ENCODE measurements at places on chromosomes 1 and 21.

- no peak for DNase-seq
These were observed 107.0 kb downstream of the PRDM16 start for GRCh38 chr1:3176028-3176427.

DNA sequence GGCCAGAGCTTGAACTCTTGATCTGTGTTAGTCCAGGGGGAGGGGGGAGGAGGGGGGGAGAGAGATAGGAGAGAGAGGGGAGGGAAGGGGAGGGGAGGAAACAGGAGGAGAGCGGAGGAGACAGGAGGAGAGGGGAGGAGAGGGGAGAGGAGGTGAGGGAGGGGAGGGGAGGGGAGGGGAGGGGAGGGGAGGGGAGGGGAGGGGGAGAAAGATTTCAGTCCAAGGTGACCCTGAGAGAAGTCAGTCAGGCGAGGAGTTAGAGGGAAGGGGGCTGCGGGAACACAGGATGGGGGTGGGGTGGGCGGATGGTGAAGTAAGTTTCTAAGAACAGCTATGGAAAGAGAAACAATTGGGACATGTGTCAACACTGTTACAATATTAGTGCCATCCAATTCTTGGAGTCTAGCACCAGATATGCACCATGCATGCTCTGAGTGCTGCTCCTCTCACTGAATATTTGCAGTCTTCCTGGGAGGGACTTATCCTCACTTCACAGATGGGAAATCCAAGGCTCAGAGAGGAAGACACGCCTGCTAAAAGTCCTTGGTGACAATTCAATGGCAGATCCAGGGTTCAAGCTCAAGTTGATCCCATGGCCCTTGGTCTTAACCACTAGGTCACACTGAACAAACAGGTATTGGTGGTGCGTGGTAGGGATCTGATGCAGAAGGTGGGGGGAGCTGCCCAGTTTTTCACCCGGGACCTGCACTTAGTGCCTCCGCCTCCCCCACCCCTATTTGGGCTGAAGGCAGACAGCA, 42.5 kb upstream of the ECE1 start:
- DNase-seq: no peak

GRCh38 chr1:218983848-218984247, 189.8 kb upstream of the LYPLAL1 start:
- no peak for DNase-seq

DNA sequence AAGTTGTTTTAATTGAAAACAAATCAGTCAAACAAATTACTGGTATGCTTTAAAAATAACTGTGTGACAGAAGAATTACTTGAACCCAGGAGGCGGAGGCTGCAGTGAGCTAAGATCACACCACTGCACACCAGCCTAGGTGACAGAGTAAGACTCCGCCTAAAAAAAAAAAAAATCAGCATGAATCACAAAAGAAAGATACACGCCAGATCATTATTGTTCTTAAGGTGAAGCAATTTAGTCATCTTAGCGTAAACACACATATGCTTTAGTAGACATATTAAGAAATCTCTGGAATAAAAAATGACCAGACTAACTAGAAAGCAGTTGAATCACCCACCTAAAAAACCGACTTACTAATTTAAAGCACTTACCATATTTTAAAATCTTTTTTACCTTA, 20.2 kb downstream of the RERE start:
- DNase-seq: no peak

DNA sequence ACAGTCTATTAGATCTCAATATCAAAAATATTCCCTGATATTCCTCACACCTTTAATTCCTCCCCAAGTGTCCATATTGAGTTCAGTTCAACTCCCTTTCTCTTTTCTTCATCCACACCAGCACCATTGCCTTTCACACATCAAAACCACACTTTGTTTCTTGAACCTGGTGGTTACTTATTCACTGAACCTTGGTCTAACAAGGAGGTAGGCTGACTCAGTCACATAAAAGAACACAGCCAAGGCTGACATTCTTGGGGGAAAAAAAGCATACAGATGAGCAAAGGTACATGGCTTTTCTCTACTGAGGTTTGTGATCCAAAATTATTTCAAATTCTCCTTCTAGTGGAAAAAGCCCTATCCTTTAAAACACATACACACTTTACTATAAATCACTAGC, 131.7 kb upstream of the USH2A start:
- DNase-seq: no peak
